ENCODE measurements at places on chromosomes 4 and X.

GRCh38 chrX:110402850-110403221 lies 44.2 kb downstream of the RTL9 start:
- no peak for DNase-seq

- DNase-seq: no peak
Observed at GRCh38 chr4:151948351-151949016, 187.7 kb upstream of the GATB start.

GRCh38 chrX:70834589-70834988 lies 73.9 kb downstream of the TEX11 start:
- DNase-seq: no peak

GRCh38 chr4:2009651-2010233 lies 968 bp upstream of the NELFA start:
- peak; percentile 47 for DNase-seq

- no peak for DNase-seq
Observed at GRCh38 chr4:94115687-94116086, 92.0 kb upstream of the SMARCAD1 start.

- DNase-seq: no peak
Observed at GRCh38 chr4:13411942-13412341, 72.2 kb downstream of the RAB28 start.

DNA sequence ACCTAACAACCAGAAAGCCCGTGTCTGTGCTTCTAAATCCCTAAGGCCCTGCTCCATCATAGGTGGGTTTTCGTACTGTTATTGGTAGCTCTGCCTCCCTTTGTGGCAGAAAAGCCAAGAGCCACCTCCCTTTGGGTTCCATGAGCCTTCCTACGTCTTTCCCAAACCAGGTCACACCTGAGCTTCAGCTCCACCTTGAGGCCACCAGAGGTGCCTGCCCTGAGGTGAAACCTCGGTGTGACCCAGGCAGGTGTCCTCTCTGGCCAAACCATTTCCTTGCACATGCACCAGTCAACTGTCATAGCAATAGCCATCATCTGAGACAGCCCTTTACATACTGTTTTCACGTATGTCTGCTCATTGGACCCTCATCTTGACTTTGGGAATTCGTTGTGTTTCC lies 188.0 kb upstream of the RBPJ start:
- DNase-seq: no peak

GRCh38 chrX:119228512-119229252 lies 7.4 kb upstream of the PGRMC1 start:
- DNase-seq: no peak

DNA sequence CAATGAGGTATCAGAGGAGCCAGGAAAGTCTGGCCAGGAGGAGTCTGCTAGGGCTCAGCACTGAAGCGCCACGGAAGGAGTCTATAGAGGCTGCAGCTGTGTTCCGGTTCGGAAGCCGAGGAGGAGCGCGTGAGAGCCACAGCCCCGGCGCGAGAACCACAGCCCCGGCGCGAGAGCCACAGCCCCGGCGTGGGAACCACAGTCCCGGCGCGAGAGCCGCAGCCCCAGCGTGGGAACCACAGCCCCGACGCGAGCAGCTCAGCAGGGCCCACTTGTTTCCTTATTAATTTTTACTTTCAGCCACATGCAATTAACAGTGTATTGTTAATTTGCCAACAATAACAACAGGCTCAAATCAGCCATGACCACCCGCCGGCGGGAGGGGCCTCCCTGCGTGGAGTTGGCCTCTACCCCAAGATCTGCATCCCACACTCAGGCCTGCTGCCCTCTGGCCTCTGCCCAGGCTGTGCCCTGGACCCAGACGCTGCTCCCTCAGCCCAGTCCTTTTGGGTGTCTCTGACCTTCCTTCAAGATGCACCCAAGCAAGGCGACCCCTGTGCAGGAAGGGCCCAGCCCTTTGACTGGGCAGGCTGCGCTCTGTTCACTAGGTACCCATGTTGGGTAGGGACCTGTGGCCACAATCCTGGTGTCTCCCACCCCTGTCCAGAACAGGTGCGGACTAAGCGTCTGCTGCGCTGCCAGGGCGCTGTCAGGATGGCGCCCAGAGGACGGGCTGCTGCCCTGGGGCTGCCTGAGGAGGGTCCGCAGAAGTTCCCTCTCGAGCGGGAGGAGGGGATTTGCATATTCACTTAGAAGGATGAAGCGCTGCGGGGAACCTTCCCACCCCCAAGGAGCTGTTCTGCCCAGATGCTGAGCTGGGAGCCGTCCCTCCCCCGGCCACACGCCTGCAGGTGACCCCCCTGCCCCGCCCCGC lies 113.8 kb downstream of the ADRA2C start:
- DNase-seq: peak; percentile 28

GRCh38 chr4:7227008-7227407 lies 34.7 kb downstream of the SORCS2 start:
- DNase-seq: no peak

DNA sequence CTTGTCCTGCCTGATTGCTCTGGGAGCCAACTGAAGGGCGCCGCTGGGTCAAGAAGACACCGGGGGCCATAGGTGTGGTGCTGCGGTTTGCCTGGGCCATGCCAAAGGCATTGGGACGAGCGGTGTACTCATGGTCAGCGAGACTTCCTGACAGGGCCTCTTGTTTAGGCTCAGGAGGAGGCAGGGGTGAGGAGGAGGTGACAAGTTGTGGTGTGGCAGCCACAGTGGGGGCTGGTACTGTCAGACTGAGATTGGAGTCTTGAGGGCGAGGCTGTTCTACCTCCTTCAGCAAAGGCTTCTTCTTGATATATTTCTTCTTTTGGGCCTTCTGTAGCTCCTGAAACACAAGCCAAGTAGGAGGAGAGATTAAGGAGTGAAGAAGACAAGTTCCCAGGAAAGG lies 104.1 kb downstream of the PHF8 start:
- no peak for DNase-seq

GRCh38 chrX:43976205-43976604 lies 3.0 kb upstream of the NDP start:
- DNase-seq: no peak
